ENCODE measurements at places on chromosomes 12 and 14.

DNA sequence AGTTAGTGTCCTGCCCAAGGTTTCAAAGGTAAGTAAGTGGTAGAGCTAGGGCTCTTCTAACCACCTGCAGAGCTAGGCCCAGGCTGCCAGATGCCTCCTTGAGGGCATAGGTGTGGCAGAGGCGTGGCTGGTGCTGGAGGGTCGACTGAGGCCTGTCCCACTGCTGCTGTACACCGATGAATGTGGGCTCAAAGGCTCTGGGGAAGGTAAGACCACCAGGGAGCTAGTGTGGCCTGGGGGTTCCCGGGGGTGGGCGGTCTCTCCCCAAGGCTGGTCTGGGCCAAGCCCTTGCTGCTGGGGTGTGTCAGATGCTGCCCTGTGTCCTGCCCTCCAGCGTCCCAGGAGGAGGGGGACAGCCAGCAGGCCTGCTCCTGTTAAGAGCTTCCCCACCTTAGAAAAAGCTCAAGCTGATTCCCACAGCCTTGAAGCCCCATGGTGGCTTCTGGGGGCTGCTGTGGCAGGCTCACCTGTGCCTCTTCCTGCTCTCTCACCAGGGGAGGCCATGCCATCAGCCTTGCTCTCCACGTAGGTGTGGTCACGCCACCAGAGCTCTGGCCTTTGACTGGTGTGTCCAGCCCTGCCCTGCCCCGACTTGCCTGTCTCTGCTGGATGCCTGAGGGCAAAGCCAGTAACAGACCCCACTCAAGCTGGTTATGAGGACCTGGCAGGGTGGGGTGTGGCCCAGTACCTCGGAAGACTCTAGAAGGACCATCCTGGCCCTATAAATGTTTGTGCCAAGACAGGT lies 36.8 kb downstream of the SH2B3 start:
- DNase-seq, result no peak

GRCh38 chr12:68342966-68343365 lies 10.8 kb upstream of the MDM1 start:
- no peak for DNase-seq

- peak; percentile 69 for DNase-seq
Observed at GRCh38 chr14:20684662-20685456, 499 bp downstream of the RNASE4 start.

DNA sequence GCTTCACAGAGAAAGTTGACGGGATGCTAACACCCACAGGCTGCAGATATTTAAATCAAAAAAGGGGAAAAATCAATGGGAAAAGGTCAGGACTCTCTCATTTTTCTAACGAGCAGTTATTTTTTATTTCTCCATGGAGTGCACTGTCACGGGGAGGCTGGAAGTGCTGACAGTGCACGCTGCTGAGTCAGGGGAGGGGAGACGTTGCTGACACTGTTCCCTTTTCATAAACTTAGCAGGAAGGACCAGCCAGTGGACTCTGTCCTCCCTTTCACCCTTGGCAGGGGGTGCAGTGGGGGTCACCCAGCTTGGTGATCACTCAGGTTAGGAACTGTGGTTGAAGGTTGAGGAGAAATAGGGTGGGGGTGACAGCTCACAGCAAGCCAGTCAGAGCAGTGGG lies 65.6 kb upstream of the FUT8 start:
- DNase-seq, result no peak
